Head of caudate nucleus (tissue), 42 donors: ENCODE measurements at places on chromosomes 4 and X.

DNA sequence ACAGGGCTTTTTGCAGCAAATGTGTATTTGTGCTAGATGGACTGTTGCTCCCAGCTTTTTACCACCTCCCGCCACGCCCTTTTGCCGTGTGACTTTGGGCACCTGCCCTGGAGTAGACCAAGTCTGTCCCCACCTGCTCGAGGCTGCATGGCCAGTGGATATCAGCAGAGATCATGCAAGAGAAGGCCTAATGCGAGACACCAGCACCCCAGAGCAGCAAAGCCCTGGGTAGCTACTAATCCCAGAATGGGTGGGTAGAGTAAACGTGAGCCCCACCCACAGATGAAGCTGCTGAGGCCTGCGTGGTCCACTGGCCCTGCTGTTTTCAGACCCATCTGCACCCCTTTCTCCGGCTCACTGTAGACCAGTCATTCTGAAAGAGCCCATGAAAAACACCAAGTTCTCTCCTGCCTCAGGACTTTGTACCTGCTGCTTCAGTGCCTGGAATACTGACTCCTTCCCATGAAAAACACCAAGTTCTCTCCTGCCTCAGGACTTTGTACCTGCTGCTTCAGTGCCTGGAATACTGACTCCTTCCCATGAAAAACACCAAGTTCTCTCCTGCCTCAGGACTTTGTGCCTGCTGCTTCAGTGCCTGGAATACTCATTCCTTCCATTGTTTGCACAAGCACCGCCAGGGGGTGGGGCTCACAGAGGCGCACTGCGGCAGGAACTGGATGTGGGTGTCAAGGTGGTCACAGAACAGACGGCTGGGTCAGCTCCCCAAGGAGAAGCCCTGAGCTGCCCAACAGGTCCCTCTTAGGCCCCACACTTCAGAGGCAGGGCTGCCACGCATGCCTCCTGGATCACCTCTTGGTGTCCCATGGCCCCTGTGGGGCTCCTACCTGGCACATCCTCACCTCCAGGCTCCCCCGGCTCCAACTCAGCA, 5.1 kb upstream of the TNIP2 start:
- DNase-seq, result no peak

- no peak for DNase-seq
Observed at GRCh38 chrX:118644378-118644777, 83.0 kb upstream of the IL13RA1 start.

- no peak for DNase-seq
Observed at GRCh38 chrX:38335382-38335781, 8.1 kb upstream of the RPGR start.

DNA sequence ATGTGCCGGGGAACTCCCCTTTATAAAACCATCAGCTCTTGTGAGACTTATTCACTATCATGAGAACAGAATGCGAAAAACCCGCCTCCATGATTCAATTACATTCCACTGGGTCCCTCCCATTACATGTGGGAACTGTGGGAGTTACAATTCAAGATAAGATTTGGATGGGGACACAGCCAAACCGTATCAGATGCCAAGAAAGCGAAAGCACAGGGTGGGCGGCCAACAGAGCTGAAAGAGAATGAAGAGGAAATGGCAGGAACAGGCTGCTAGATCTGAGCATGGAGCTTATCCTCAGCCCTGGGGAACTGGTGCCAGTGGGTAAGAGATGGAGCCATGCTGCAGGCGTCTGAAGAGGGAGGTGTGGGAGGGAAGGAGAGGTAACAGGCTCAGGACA, 117.7 kb upstream of the PNPLA4 start:
- no peak for DNase-seq

GRCh38 chr4:1502501-1502886, 96.3 kb upstream of the NKX1-1 start:
- no peak for DNase-seq
